Activated CD4-positive, alpha-beta T cell treated with anti-CD3 and anti-CD28 coated beads, Interleukin-2, amount 10 ng/mL, durations not matched to agents 7 days and 5 days (primary cell): ENCODE measurements at places on chromosomes 7 and 10.

DNA sequence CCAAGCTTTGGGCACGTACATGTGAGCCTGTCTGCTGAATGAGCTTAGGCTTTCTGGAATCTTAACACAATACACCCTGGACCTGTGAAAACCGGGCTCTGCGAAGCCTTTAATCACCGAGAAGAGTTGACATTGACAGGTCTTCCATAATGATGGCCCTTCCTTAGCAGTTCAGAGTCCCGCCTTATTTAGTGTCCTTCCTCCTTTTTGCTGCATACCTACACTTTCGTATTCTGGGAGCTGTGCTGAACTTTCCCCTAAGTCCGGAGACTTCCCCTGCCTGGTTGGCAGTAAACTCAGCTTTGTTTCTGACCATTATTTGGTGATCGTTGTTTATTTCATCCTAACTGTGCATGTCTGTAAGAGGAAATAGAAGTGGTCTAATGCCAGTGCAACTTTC lies 212.0 kb downstream of the CAMK1D start:
- no peak for DNase-seq

DNA sequence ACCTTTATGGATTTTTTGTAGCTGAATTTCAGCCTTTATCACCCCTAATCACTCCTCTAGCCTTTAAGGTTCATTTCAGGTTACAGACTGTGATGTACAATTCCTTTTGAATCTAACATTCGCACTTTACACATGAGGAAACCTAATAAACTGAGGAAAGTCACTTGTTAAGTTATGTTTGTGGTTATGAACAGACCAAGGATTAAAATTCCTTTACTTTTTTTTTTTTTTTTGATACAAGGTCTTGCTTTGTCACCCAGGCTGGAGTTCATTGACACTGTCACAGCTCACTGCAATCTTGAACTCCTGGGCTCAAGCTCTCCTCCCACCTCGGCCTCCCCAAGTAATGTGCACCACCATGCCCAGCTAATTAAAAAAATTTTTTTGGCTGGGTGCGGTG lies 3.6 kb downstream of the MCU start:
- DNase-seq, result no peak

- DNase-seq, result no peak
Measured at GRCh38 chr10:94591461-94592205, 46.0 kb downstream of the HELLS start.

GRCh38 chr10:5832946-5833345 lies 19.7 kb upstream of the GDI2 start:
- no peak for DNase-seq

DNA sequence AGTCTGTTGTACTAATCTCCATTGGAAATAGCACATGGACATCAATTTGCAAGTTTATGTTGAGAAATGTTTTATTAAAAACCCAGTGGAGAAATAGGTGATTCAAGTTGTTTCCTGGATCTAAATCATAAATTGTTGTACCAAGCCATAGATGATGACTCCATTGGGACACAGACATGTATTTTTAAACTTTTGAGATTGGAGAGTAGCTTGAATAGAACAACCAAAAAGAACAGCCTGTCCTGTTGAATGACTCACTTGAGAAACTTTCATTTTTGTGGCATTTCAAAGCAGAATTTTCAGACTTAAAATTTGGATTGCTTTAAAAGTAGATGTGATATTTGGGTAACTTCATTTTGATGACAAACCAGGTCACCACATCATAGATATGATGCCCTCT lies 197.5 kb downstream of the GPAM start:
- no peak for DNase-seq

GRCh38 chr7:13093160-13093559 lies 405.7 kb downstream of the ARL4A start:
- no peak for DNase-seq

DNA sequence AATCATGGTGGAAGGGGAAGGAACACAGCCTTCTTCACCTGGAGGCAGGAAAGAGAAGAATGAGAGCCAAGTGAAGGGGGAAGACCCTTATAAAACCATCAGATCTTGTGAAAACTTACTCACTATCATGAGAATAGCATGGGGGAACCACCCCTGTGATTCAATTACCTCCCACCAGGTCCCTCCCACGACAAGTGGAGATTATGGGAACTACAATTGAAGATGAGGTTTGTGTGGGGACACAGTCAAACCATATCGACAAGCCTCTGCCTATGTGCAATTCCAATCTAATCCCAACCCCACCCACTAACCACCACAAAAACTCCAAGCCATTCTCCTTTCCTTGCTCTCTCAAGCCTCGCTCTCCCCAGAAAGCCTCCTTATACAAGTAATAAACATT lies 69.2 kb downstream of the TAC1 start:
- DNase-seq, result no peak

DNA sequence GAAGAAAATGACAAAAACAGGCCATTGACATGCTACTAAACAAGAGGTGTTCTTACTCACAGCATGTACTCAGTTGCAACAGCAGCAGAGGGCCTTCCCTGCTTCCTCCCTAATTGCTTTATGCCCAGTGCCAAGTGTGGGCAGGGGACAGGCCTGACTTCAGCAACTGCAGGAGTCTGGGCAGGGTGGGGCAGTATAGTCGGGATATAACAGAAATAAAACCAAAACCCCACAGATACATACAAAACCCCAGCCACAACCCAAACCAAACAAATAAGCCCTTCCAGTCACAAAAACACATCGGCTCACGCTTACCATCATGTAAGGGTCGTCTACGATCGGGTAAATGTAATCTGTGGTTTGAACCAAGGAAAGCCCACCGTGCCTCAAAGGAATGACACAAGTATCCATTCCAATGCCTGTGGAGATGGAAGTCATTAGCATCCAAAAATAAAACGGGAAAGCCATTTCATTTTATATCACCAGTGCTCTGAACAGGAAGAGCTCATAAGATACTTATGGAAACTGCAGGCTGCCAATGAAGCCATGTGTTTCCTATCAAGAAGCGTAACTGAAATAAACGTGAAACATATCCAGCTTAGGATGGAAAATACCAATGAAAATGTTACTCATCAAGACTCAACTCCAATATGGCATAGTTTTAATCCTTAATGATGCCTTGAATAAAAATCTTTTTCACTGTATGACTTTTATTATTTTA lies 9.5 kb downstream of the SEPHS1 start:
- DNase-seq, result no peak

GRCh38 chr7:100465702-100466311 lies 1.7 kb upstream of the SPACDR start:
- no peak for DNase-seq

GRCh38 chr7:100380196-100380595 lies 6.9 kb downstream of the PILRA start:
- DNase-seq, result no peak
